ENCODE measurements at places on chromosomes 5 and 9.

GRCh38 chr5:149238540-149238939 is 33.1 kb upstream of the AFAP1L1 start:
- no peak for DNase-seq

GRCh38 chr5:33445798-33446197 is 5.0 kb downstream of the TARS1 start:
- DNase-seq = no peak

DNA sequence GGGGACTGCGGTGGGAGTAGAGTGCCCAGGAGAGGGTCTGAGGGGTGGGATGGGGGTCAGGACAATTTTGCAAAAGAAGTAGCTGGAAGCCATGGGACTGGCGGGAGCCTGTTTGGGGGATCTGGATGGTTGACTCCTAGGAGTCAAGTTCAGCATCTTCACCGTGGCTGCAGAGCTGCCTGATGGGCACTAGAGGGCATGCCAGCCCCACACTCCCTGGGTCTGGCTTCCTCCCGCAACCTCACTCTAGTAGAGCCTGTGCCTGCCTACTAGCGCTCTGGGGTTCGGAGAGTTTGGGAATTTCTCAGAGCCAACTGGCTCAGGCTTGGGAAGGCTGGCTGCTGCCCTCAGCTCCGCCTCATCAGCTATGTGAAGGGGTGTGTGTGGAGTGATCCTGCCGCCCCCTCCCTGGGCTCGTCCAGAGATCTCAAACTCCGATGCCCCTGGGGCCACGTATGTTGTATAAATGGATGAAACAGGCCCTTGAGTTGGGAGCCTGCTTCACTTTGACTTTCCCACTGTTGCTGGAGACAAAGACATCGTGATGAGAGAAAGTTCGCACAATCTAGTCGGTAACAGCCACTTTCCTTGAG is 10.8 kb downstream of the TSPAN17 start:
- no peak for DNase-seq

DNA sequence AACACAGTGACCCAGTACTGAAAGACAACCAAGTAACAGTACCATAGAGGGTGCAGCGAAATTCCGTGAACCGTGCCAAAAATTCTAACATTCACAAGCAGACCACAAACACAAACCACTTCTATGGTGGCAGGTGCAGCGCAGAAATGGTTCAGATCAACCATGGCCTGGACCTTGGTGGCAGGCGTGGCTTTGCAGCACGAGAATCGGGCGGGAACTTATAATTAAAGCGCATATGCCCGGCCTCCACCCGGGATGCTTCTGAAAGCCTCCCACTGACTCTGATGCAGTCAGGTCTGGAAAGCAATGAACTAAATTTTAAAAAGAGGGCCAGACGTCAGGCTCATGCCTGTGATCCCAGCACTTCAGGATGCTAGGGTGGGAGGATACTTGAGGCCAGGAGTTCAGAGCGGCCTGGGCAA is 68.0 kb upstream of the TBC1D9B start:
- no peak for DNase-seq

DNA sequence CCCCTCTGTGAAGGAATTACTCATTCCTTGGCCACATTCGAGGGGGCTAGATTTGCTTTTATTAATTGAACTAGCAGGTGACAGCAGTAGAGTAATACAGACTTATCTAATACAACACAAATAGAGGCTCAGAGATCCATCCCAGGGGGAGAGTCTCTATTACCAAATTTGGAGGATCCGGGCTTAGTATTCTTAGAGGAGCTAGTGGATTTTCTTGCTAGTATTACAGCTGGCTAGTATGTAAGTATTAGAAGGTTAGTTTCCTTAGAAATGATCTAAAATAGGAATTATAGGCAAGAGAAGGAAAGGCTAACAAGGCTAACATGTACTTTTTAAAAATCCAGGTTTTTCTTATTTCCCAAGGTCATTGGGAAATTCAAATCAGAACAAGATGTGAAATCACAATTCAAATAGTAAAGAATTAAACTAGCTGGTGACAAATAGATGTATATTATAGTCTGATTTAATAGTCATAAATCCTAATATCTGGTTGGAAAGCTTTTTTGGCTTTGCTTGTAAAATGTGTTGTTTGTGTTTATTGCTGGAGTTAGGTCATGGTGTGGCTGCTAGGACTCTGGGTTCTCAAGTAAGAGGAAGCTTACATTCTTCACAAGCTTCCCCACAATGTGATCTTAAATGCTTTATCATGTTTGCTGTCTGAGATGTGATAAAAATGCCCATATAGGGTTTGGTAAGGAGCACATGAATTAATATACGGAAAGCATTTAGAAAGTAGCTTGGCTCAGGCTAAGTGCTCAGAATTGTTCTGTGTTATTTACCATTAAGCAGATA is 160.4 kb upstream of the MPDZ start:
- no peak for DNase-seq

DNA sequence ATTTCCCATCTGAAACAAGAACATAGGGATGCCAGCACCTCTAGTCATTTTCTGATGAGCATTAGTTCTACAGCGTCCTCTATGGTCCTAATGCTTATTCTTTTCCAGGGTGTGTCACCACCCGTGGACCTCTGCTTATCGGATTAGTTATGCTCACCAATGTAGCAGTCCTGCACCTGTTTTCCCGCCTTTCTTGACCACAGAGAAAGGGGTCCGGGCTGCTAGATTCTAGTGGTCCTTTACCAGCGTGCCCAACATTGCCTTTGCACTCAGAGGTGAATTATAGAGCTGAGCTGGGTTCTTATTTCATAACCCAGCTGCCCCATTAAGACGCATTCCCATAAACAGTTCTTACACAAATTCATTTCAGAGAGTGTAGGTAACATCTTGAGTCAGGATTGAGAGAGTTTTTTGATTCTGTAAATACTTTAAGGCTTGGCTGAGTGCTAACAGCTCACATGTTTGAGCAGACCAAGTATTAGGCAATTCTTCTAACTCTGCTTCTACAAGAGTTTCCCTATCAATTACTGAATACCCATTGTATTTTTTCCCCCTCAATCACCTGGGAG is 2205.1 kb upstream of the C9orf72 start:
- no peak for DNase-seq

DNA sequence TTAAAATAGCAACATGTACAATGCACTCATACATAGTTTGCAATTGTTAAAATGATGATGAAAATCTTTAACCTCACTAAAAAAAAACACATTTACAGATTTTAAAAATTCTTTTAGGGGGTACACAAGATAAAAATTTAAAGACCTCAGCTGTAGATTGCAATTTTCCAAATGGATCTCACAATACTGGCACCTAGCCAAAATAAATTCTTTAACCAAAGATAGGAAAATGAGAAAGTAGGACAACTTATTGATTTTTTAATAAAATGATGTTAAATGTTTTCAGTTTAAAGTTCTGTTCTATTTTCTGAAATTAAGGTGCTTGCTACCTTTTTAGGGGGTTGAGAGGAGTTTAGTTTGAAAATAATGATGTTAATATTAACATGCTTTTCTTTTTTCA is 90.0 kb downstream of the PCSK1 start:
- no peak for DNase-seq

DNA sequence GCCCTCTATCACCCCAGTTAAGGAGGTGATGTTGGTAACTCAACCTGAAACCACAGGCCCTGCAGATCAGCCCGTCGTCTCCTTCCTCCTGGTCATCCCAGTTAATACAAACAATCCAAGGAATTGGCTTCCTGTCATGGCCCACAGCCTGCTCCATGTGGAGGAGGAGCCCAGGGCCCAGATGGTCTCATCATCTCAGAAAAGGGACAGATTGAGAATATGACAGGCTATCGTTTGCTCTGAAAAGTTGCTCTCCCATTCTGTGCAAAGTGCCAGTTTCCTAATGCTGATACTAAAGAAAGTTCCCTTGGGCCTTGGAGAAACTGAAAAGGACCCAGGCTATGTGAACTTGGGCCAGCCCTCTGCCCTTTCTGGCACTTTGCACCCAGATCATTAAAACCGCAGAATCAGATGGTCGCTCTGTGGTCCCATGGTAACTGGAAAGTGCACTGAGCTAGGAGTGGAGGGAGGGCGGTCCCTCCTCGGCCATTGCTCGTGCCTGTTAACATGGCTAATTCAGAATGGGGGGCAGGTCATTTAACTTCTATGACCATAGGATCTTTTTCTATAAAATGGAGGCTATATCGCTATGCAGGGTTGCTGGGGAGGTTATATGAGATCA is 675 bp upstream of the SPAAR start:
- DNase-seq = no peak

- no peak for DNase-seq
Measured at GRCh38 chr5:170585273-170585948, 81.6 kb downstream of the KCNIP1 start.

All from type B pancreatic cell (in vitro differentiated cells).